ENCODE measurements at places on chromosomes 11 and 22.

DNA sequence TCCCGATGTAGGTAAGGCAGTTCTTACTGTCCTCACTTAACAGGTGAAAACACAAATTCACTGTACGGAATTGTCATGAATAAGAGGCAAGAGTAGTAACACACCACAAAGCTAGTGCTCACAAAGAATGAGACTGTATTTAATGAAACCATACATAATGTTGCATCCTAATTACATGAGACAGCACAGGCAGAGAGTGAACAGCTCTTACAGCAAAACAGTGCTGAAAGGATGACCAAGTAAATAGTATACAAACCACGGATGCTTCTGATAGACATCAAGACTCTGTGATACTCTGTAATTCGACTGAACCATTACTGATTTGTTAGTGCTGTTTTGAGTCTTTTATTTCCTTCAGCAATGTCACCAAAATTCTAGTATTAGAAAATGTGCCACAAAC lies 282.3 kb downstream of the TTC28 start:
- no peaks in the 10 kb centered on the region for H3K27me3 ChIP-seq
- DNase-seq: no peak
- H3K27ac ChIP-seq: no peak overlapping the region
- H3K4me3 ChIP-seq: no peak overlapping the region

- no peak overlapping the region for H3K27ac ChIP-seq
- no peak for DNase-seq
- H3K4me1 ChIP-seq: no peaks in the 10 kb centered on the region
- H3K27me3 ChIP-seq: no peaks in the 10 kb centered on the region
These were observed 50.9 kb downstream of the THAP12 start for GRCh38 chr11:76329983-76330382.

DNA sequence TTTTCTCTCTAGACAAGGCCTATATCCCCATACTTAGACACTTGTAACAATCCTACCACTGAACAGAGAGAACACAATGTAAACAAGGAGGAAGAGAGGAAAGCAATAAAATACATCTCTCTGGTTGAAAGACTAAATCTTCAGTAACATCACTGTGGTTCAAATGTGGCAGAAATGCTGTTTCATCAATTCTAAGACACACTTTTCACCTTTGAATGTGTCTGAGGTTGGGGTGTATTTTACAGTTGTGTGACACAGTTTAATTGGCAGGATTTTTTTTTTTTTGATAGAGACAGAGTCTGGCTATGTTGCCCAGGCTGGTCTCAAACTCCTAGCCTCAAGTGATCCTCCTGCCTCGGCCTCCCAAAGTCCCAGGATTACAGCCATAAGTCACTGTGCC lies 79.5 kb downstream of the AMBRA1 start:
- H3K36me3 ChIP-seq: no peaks in the 10 kb centered on the region

DNA sequence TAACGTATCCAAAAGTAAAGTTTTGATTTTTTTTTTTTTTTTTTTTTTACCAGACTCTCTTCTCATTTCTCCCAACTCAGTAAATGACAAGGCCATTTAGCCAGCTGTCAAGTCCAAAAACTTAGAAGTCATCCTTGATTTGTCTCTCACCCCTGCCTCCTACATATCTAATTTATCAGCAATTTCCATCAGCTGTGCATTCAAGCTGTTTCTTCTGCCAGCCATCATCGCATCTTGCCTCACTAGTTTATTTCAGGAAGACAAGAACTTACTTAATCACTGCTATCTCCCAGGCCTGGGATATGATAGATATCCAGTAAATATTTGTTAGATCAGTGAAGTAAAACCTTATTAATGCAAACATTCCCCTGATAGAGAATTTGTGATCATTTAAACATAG lies 47.6 kb downstream of the SCGB1A1 start:
- no peak overlapping the region for H3K4me3 ChIP-seq
- no peak for DNase-seq
- H3K36me3 ChIP-seq: no peaks in the 10 kb centered on the region
- no peak overlapping the region for H3K27ac ChIP-seq

DNA sequence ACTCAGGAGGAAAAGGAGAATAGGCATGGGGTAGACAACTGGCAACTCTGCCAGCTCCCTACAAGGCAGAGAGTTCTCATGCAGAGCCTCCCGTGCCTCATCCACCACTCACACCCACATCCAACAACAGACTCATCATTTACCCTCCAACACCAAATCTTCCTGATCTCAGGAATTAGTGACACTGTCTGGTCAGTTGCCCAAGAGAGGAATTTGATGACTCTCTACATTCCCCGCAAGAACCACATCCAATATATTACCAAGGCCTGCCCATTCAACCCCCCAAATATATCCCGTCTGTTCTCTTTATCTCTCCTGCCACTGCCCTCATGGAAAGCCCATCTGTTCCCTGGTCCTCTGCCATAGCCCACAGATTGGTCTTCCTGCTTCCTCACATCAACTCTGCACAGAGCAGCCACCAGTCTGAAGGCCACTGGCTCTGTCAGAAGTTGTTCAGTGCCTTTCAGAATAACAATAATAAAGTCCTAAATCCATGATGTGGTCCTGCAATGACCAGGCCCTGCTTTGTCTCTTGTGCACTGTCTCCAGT lies 57.5 kb upstream of the CD82 start:
- no peak for DNase-seq
- no peak overlapping the region for H3K4me3 ChIP-seq
- H3K27ac ChIP-seq: no peak overlapping the region
- no peaks in the 10 kb centered on the region for H3K27me3 ChIP-seq

DNA sequence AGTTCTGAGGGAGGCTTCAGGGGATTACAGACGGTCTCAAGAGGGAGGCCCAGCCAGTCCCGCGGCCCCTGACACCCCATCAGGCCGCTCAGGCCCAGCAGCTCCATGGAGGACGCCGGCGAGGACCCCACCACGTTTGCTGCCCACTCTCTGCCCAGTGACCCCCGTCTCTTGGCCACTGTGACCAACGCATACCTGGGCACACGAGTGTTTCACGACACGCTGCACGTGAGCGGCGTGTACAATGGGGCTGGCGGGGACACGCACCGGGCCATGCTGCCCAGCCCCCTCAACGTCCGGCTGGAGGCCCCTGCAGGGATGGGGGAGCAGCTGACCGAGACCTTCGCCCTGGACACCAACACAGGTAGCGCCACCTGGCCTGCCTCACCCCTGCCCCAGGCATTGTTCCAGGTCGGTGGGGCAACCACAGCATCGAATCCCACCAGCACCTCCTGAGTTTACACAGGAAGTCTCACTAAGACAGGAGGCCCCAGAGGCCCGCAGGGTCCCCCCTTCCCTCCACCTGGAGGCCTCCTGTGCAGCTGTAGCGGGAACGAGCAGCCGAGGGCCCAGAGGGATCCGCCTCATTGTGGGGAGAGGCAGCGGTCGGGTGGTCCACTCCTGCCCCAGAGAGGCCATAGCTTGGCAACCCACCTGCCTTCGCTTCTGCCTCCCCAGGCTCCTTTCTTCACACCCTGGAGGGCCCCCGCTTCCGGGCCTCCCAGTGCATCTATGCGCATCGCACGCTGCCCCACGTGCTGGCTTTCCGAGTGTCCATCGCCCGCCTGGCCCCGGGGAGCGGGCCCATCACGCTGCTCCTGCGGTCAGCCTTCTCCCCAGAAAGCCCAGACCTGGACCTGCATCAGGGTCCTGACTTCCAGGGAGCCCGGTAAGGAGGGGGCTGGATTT lies 1.0 kb downstream of the PGGHG start:
- peak; percentile 38 for DNase-seq
- H3K4me3 ChIP-seq: peak overlapping the region; percentile 72
- peak overlapping the region; percentile 80 for H3K27ac ChIP-seq
- H3K36me3 ChIP-seq: no peaks in the 10 kb centered on the region
- no peaks in the 10 kb centered on the region for H3K4me1 ChIP-seq
- peaks cover 3% of the 10 kb centered on the region for H3K27me3 ChIP-seq
